ENCODE measurements at places on chromosomes 6 and 20. TPM values are rescaled to one million over a fixed set of nuclear protein-coding genes. Genes with fewer than 3 reads are reported as not detected.

GRCh38 chr6:168179702-168180382, 100.8 kb upstream of the FRMD1 start:
- no peak for DNase-seq

DNA sequence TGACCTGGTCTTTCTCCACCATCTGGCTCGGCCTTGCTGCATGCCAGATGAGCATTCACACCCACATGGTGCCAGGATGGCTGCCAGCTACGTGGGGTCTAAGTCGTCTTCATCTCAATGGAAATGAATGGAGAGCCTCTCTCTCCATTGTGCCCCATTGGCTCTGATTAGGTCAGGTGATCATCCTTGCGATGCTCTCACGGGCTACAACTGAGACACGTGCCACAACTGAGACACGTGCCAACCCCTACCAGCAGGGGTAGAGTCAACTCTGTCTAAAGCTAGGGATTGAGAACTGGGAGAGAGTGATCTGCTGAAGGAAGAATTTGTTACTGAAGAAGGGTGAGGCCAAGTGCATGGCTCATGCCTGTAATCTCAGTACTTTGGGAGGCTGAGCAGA, 67.3 kb upstream of the RALY start:
- DNase-seq: no peak

- no peak for DNase-seq
Observed at GRCh38 chr6:128606611-128607010, 86.2 kb upstream of the PTPRK start.

GRCh38 chr6:170274713-170275560, 15.9 kb downstream of the DLL1 start:
- DNase-seq: no peak

DNA sequence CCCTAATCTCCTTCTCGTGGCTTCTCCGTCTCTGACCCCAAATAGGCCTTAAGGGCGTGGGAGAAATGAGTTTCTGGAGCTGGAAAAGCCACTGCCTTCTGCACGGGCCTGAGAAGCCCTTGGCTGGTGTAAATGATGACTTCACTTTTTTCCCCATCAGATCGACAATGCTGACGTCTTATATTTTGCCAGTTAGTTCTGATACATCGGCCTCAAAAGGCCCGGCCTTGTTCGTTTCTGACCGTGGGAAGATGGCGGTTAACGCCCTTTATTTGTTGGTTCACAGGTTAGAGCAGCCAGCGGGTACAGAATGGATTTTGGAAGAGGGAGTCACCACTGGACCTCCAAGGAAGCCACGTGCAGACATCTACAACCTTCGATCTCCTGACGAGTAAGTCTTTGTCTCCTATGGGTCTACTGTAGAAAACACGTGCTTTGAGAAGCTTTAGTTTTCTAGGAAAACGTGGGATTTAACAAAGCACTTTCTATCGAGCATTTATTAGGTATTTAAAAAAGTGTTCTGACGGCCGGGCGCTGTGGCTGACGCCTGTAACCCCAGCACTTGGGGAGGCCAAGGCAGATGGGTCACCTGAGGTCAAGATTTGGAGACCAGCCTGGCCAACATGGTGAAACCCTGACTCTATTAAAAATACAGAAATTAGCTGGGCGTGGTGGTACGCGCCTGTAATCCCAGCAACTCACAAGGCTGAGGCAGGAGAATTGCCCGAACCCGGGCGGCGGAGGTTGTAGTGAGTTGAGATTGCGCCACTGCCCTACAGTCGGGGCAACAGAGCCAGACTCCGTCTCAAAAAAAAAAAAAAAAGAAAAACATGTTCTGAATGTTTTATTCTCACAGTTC, 1.2 kb upstream of the ZNFX1 start:
- peak; percentile 40 for DNase-seq

GRCh38 chr6:138996524-138996923, 8.5 kb upstream of the REPS1 start:
- DNase-seq: no peak

Gene HEY2
- total RNA-seq: not detected

Gene ENPP1
- 8.3 TPM for total RNA-seq

Gene HNF4A
- total RNA-seq: not detected

Gene OCSTAMP
- not detected for total RNA-seq

- no peak for DNase-seq
Observed at GRCh38 chr6:35911871-35912653, 8.8 kb downstream of the SRPK1 start.

Gene PGC
- not detected for total RNA-seq

GRCh38 chr6:44260451-44261297, 3.3 kb upstream of the SLC35B2 start:
- DNase-seq: no peak

Gene SOX4
- total RNA-seq: 26.4 TPM

DNA sequence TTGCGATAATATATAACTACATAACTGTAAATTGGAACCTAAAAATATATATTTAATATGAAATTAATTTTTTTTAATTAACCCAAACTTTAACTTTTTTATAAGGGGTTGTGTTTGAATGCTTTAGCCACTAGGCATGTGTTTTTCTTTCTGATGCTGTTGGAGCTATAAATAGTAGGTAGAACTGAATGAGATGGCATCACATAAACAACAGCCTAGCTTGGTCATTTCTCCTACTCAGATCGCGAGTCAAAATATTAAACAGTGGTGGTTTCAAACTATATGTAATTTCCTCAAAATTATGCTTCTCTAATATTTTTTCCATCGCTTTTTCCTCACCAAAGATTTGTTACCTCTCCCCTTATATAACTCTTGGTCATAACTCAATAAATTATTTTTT, 243.2 kb downstream of the ARID1B start:
- peak; percentile 59 for DNase-seq

Gene TRAPPC3L
- total RNA-seq: 0.35 TPM

Gene EPB41L1
- 8.8 TPM for total RNA-seq

DNA sequence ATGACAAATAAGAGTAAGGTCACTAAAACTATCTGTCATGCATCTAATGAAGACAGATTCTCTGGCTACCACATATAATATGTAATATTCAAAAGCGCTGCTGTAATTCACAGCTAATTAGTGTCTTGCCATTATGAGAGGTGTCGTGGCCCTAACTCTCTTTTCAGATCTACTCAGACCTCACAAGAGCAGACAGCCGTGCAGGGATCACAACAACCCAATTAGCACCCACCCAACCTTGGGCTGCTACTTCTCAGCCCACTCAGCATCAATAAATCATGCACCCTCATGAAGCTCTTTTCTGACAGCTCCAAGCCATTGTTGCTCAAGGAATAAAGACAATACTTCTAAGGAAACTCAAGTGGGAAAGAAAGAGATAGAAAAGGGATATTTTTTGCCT, 61.5 kb downstream of the FRK start:
- no peak for DNase-seq

DNA sequence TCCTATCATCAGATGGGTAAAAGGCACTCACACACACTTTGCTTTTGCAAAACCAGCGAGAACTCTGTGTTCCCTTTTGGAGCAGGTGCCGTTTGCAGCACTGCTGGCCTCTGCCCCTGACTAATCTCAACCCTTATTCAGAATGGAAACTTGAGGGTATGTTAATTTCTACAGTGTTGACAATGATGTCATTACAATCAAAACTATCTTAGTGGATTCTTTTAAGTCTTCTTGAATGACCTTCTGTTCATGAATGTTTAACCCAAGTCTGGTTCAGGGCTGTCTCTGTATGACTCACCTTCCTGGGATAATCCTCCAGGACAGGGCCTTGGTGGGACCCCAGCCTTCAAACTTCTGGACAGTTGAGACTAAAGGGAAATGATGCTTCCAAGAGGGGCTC, 197.9 kb downstream of the CDH4 start:
- DNase-seq: no peak

DNA sequence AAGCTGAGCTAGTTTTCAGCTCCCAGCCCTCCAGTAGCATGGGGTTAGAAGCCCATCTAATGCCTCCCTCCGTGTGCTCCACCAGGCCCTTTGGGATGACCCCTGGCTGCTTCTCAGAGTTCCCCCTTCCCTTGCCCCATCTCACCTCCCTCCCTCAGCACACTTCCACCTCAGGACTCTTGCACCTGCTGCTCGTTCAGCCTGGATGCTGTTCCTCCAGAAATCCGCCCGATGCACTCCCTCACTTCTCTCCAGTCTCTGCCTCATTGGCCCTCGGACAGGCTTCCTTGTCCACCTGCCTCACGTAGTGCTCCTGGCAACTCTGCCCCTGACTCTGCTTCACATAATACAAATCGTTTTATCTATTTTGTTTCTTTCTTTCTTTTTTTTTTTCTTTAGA, 26.8 kb downstream of the FGD2 start:
- DNase-seq: no peak

- peak; percentile 97 for DNase-seq
Observed at GRCh38 chr6:6942831-6943230, 164.9 kb upstream of the RREB1 start.

GRCh38 chr6:144338951-144339700, 54.0 kb downstream of the UTRN start:
- DNase-seq: no peak

Gene CCN6
- total RNA-seq: not detected

DNA sequence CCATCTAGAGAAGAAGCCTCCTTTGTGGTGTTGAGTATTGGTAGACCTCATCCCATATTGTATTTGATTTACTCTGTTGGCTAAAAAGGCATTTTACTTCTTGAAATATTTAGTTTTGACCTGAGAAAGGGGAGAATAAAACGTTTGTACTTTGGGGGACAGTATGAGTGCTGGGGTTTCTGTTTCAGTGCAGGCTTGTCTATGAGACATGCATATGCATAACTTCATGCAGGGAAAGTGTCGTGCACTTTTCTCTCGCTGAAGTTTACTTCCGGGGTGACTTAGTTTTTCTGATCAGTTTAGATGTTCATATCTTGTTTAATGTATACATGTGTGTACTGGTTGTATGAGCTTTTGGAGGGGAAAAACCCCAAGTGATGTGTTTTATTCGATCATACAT, 59.5 kb downstream of the UTRN start:
- DNase-seq: no peak

DNA sequence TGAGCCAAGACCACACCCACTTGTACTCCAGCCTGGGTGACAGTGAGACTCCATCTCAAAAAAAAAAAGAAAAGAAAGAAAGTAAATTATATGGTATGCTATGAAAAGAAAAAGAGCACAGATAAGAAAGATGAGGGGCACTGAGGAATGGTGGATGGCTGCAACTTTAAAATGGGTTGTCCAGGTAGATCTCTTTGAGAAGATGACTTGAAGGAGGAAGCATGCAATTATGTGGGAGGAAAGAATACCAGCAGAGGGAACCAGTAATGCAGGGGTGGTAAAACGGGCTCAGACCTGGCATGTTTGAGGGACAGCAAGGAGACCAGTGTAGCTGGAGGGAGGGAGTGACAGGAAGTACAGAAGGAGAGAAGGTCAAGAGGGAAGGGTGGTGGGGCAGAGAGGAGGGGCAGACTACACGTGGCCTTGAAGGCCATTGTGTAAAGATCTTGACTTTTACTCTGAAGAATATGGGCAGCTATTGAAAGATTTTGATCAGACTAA, 22.3 kb downstream of the LINC00237 start:
- DNase-seq: no peak

- no peak for DNase-seq
Observed at GRCh38 chr6:23357185-23357766, 768.7 kb upstream of the NRSN1 start.

DNA sequence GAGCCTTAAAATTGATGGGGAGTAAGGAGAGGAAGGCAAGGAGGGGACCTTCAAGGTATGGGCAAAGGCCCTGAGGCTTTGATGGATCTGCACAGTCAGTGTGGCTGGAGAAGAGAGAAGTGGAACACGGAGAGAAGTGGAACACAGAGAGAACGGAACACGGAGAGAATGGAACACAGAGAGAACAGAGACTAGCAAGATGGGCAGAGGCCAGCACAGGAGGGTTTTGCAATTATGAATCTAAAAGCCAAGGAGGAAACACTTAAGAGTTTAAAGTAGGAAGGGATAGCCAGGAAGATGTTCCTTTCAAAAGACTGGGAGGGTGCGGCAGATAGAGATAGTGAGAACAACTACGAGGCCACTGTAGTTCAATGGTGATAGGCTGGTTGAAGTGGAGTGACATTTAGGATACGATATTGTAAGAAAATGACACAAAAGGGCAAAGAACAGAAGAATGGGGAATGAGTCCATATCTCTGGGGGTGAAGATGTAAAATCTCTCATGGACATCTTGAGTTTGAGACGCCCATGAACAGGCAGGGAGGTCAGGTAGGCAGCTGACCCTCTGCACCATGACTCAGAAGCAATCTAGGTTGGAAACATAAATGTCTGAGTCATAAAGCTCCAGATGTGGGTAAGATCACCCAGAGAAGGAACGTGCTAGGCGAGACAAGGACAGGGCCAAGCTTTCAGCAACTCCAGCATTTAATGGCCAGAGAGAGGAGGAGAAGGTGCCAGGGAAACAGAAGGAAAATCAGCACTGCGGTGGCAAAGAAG, 25.4 kb downstream of the ZMYND8 start:
- peak; percentile 56 for DNase-seq

DNA sequence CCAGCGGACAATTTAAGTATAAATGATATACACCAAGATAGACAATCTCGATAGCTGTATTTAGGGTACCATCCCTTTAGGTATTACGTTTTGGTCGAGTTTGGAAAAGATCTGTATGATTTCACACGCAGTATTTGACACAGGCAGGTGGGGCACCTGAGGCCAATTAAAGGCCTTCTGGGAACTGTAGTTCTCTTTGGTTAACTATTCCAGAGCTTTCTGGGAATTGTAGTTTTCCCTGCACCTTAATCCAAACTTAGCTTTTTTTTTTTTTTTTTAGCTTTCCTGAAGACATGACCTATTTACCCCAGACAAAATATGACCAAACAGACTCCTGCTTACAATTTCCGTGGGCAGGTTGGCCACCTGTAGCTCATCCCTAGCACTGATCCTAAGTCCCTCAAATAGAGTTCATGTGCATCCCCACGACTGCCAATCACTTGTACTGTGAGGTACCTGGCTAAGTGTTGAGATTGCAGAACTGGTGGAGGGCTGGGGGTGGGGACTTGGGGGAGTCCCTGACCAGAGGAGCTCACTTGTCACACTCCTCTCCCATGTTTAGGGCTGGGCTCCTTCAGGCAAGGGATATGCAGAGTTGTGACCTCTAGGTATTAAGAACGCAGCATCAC, 999 bp upstream of the EHMT2 start:
- DNase-seq: peak; percentile 42

DNA sequence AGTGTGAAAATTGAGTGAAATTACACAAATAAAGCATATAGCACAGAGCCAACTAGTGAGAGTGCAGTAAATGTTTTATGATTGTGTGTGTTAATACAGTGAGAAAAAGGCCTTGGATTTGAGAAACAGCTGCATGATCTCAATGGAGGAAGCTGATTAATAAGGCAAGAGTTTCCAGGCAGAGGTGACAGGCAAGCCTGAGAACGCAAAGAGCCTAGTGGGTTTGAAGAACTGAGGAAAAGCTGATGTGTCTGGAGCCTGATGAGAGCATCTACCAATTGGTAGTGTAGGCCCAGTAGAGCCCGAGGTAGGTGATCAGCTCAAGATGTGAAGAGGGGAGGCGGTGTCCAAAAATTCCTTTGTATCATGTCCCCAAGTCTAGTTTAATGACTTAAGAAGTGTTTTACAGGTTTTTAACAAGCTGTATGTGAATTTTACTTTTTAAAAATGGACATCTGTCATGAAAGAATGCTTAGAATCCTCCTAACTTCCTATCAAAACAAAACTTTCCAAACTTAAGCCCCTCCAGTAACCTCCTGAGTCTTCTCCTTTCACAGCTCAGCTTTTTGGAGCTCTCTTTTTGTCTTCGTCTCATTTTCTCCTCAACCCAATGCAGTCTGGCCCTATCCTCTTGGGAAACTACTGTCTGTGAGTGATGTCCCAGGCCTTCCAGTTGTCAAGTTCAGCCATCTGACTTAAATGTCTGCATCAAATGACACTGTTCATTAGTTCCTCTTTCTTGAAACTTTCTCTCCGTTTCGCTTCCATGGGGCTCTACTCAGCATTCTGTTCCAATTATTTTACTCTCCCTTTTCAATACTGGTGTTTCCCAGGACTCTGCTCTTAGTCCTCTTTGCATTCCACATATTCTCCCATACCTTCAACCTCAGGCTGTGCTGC, 1.2 kb downstream of the CDC40 start:
- DNase-seq: peak; percentile 3
